ENCODE measurements at places on chromosomes 13 and 19. TPM values are rescaled to one million over a fixed set of nuclear protein-coding genes. Genes with fewer than 3 reads are reported as not detected.

The HIF3A gene
- not detected for total RNA-seq

The TPGS1 gene
- 54.9 TPM for total RNA-seq

The CCNA1 gene
- 4.9 TPM for total RNA-seq

GRCh38 chr13:99421271-99421670 lies 80.0 kb upstream of the TM9SF2 start:
- no peak for DNase-seq

GRCh38 chr13:35979361-35979951 lies 151.7 kb downstream of the DCLK1 start:
- DNase-seq = peak; percentile 76

DNA sequence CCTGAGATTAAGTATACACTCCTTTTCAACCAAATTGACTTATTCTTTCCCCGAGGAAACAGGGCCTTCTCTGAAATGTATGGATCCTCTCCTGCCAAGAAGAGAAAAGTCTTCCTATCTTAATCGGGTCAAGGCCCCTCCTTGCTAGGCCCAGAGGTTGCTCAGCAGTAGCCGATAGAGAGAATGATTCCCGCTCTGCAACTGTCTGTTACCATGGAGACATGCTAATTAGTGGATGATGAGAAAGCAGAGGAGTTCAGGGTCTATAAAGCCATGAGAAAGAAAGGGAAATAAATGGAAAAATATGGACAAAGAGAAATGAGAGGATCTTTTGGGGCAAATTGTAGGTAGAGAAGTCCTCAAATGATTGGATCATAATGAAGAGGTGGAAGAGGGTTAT lies 103.5 kb downstream of the POU4F1 start:
- no peak for DNase-seq
